Stimulated activated CD4-positive, alpha-beta T cell treated with anti-CD3 and anti-CD28 coated beads, Interleukin-4, amount 100 ng/mL, for 48 hours (primary cell): ENCODE measurements at places on chromosomes 11 and 22.

- no peak for DNase-seq
Measured at GRCh38 chr22:46957521-46957920, 195.1 kb downstream of the TBC1D22A start.

- DNase-seq: no peak
Measured at GRCh38 chr22:50673231-50674129, 857 bp downstream of the SHANK3 start.

GRCh38 chr11:88378422-88379066 is 41.0 kb upstream of the CTSC start:
- DNase-seq: no peak

- no peak for DNase-seq
Measured at GRCh38 chr11:88806410-88806809, 259.4 kb downstream of the GRM5 start.

DNA sequence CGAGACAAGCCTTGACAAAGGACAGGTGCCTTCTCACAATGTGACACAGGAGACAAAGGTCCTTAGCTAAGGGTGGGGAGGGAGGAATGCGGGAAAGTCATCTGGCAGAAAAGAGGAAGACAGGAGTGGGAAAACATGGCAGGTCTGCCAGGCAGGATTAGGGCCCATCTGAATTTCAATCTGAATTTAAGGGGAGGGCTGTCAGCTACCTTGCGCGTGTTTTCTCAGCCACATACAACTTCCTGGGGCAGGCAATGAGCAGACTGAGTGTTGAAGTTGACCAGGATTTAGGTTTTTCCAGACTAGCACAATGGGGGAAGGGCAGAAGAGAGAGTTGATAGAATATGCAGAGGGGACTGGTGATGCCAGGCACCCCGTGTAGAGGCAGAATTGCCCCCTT is 66.7 kb upstream of the LARGE1 start:
- no peak for DNase-seq

GRCh38 chr11:44562845-44563460 is 2.5 kb upstream of the CD82 start:
- no peak for DNase-seq

GRCh38 chr11:42802201-42802899 is 509.4 kb upstream of the API5 start:
- DNase-seq: no peak

DNA sequence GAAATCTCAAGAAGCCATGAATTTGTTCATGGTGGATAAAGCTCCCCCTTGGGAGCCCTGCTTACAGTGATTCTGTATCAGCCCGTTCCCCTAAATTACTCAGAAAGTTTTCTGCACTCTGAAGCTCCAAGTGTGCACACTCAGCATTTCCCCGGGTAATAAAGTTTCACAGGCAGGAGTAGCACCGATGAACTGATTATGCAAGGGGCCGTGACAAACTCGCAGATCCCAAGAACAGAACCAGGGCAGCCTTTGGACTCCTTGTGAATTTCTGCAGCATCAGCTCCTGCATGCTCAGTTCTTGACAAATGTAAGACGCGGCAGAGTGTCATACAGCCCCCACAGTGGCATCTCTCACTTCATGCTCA is 73.5 kb downstream of the COMMD9 start:
- no peak for DNase-seq

DNA sequence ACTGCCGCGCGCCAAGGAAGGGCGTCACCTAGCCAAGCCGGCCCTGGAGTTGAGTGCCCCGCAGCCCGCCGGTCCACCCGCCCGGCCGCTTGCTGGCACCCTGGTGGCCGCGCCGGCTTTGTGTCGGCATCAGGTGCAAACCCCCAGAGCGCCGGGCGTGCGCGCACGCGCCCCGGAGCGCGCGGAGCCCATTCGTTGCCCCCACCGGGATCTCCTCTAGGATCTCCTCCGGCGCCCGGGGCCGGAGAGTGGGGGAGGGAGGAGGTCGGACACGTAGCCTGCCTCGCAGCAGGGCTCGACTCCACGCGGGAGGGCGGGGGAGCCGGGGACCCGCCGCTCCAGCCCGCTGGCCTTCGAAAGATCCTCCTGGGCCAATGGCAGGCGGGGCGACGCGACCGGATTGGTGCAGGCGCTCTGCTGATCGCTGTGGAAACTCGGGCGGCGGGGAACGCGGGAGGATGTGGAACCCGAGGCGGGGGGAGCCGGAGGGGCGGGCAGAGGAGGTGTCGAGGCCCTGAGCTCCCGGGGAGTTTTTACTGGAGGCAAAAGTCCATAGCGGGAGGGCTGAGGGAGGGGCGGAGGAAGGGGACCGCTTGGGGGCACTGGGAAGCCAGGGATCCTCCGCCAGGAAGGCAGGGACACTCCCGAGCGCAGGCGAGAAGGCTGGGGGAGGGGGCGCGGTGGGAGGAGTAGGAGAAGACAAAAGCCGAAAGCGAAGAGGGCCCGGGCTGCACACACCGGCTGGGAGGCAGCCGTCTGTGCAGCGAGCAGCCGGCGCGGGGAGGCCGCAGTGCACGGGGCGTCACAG is at the start of gene FADS2:
Gene FADS2, plus strand, starts transcription at position 730 of the 808 bp plus-strand sequence. CDS start 91 bp downstream, outside the sequence.
- peak; percentile 64 for DNase-seq

- DNase-seq: no peak
Measured at GRCh38 chr11:133949129-133949528, 7.6 kb downstream of the IGSF9B start.

- no peak for DNase-seq
Measured at GRCh38 chr22:29205594-29206371, at the start of gene EMID1. TSS of gene EMID1 (plus strand) at chr22:29205896. CDS start at chr22:29206039, 143 bp downstream.

DNA sequence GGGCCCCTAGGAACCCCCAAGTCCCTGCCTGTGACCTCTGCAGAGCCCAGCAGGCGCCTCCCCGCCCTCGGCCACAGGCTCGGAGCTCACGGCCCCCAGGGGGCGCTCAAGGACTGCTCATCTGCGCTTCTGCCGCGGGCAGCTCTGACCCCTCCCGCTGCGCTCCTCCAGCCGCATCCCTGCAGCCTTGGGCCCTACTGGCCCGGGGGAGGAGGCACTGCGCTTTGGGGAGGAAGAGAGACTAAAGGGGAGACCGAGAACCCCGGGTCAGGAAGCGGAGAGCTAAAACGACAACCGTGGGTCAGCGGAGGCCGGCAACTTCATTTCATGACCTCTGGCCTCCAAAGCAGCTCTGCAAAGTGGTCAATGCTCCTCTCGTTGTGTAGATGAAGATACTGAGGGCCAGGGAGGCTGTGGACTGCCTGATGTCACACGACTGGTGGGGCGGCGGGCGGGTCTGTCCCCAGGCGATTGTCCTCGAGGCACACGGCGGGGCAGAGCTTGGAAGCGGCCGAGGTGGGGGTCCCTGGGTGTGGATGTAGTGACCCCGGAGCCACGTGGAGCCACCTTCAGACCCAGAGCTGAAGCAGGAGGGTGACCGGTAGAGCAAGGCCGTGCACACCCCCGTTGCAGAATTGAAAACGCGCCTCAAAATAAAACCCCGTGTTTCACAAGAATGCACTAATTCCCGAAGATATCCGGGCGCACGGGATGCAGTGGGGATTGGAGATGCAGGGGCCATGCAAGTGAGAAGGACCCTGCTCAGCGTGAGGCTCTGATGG is 2.7 kb upstream of the KRTAP5-6 start:
- peak; percentile 84 for DNase-seq

DNA sequence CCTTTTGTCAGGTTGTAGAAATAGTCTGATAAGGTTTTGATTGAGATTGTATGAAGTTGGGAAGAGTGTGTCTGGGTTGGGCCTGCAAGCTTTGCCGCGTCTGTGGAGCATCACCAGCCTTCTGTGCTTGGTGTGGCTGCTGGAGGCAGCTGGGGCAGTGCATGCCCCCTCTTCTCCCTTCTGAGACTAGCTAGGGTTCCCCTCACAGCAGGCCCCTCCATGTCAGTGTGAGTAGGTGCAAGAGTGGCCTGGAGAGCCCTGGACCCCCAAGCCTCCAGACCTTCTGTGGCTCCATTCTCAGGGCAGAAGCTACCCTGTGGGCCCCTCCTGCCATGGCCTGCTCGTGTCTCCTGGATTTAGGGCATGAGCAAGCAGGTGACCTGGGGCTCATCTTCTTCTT is 914.2 kb downstream of the TBC1D22A start:
- no peak for DNase-seq

DNA sequence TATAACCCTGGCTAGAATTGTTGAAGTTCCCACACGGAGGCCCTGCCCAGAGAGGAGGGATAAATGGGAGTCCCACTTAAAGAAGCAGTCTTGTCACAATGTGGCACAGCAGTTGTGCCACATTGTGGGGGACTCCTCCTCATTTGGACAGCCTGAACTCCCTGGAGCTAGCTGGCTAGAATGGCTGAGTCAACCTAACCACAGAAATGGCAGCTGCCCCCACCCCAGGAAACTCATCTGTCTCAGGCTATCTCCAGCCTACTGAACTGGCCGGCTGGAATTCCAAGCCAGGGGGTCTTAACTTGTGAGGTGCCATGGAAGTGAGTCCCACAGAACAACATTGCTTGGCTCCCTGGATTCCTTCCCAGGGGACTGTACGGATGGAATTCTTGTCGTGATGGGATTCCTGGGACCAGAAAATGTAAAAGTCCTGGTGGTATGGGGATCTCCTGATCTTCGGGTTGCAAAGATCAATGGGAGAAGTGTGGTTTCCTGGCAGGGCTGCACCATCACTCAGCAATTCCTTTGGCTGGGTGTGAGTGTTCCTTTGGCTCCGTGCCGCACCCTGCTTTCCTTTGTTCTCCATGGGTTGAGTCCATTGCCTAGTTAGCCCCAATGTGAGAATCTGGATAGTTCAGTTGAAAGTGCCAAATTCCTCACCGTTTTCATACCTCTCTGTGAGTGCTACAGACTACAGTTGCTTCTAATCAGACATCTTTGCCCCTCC is 791.2 kb upstream of the FAT3 start:
- DNase-seq: no peak

DNA sequence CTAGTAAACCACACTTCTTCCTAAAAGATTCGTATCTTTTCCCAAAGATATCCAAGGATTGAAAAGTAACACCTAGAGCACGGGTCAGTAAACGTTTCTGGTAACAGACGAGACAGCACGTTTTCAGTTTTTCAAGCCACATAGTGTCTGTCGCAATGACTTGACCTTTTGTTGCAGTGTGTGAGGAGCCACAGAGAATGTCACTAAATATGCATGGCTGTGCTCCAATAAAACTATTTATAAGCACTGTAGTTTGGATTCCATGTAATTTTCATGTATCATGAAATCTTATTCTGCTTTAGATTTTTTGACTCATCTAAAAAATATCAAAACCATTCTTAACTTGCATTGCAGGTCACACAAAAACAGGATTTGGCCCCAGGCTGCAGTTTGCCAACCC is 18.3 kb upstream of the MICAL3 start:
- DNase-seq: no peak

GRCh38 chr11:33325451-33325850 is 68.3 kb downstream of the HIPK3 start:
- DNase-seq: no peak

DNA sequence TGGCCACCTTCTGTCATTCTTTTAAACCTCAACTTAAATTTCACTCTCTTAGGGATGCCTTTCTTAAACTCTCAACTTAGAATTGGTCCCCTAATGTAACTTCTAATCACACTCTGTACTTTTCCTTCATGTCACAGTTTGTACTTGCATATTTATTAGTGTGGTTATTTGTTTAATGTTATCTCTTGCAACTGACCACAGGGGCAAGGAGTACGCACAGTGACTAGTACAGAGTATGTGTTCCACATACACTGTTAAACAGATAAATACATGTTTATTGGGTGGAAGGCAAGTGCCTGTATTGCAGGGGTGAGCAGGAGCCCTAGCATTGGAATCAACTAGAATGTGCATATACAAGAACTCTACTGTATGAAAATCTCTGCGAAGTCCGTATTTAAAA is 554.0 kb downstream of the INSC start:
- no peak for DNase-seq

DNA sequence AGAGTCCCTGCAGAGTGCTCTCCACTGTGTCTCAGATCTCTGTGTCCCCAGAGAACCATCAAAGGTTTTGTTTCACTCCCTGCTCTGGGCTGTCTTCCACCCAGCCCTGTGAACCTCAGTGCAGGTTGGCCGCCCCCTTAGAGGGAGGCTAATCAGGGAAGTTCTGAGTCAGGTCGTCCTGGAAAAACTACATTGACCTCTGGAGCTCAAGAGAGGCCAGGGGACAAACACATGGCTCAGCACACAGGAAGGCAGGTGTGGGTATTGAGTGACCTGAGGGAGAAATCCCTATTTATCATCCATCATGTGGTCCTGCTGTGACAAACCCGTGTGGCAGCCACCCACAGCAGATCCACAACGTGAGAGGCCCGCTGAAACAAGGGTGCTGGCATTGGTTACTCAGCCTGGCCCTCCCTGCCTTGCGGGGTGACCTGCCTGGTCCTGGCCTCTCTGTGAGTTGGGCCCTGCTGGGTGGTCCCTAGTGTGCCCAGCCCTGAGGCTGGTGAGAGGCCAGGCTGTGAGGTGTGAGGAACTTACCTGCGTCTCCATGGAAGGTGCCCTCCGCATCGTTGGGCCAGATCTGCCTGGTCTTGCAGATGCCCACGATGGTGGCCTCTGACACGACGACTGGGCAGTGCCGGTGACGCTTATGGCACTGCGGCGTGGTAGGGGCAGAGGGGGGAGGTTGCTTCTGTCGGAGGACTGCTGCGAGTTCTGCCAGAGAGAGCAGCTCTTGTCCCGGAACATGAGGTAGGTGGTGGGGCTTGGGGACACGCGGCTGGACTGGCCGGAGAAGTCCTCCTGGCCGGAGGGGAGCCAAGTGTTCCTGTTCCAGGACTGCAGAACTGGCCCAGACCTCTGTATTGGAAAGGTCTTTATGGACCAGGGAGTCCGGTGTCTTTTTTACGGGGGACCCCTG is 669 bp upstream of the BCR start:
- DNase-seq: no peak

GRCh38 chr22:17101475-17102296 is 16.9 kb downstream of the IL17RA start:
- no peak for DNase-seq

GRCh38 chr11:58024601-58025091 is 965 bp downstream of the OR9Q1 start:
- no peak for DNase-seq

- peak; percentile 54 for DNase-seq
Measured at GRCh38 chr11:65225279-65226102, 36.3 kb upstream of the POLA2 start.
